Skeletal muscle cell (primary cell): ENCODE measurements at places on chromosomes 1 and 21.

- DNase-seq, result no peak
Observed at GRCh38 chr1:202161151-202162046, 997 bp upstream of the PTPN7 start.

DNA sequence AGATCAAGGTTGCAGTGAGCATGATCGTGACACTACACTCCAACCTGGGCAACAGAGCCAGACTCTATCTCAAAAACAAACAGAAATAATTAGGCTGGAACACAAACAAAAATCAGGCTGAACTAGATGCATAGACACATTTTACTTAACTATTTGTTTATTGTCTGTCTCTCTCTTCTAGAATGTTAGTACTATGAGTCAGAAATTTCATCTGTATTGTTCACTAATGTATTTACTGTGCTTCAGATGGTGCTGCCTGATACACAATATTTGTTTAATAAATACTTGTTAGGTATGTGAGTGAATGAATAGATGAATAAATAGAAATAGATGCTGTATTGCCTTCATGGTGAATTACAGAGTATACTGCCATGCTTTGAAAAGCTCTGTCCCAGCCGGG lies 6.0 kb upstream of the LIN28A start:
- no peak for DNase-seq

GRCh38 chr21:39182484-39183271 lies 573 bp downstream of the PSMG1 start:
- no peak for DNase-seq

DNA sequence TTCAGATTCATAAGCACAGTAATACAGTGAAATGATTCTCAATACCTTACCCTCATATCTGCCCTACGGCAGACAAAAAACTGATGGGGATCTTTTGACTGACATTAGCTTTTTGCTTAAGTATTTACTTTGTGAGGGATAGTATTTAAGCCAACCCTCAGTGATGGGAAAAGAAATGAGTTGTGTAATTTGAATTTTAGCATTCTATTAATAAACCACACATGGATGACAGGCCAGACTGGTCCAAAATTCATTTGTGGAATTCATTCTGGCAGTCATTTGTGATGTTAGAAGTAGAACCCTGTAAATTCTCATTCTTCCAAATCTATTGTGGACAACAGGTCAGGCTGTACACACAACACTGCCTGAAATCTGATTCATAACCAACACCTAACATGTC lies 14.9 kb downstream of the TRIM33 start:
- no peak for DNase-seq

- no peak for DNase-seq
Observed at GRCh38 chr21:42781150-42781970, 98.0 kb downstream of the WDR4 start.

GRCh38 chr1:89928506-89928905 lies 66.4 kb upstream of the ZNF326 start:
- no peak for DNase-seq

DNA sequence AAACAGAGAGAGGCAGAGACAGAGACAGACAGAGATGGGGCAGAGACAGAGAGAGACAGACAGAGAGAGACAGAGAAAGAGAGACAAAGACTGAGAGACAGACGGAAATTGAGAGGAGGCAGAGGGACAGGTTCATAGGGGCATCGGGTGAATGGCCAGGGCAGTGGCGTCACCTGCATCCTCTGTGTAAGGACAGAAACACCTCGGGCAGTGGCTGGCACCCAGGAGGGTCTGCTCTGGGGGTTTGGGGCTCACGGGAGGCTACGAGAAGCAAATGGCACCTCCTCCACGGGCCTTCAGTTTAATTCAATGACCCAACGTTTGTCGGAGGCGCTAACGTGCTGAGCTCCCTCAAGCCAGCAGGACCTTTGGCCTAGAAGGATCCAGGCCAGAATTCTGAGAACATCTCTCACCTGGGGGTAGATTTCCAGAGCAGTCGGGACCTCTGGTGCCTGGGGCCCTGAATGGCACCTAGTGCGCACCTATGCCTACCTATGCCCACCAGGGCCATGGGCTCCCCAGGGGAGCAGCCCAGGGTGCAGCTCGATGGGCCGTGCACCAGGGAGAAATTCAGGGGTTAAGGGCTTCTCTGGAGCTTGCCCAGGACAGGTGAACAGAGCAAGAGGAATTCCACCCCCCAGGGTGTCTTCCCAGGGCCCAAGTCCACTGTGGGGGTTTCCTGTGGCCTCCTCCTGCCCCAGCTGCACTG lies 20.6 kb upstream of the PTTG1IP start:
- no peak for DNase-seq

DNA sequence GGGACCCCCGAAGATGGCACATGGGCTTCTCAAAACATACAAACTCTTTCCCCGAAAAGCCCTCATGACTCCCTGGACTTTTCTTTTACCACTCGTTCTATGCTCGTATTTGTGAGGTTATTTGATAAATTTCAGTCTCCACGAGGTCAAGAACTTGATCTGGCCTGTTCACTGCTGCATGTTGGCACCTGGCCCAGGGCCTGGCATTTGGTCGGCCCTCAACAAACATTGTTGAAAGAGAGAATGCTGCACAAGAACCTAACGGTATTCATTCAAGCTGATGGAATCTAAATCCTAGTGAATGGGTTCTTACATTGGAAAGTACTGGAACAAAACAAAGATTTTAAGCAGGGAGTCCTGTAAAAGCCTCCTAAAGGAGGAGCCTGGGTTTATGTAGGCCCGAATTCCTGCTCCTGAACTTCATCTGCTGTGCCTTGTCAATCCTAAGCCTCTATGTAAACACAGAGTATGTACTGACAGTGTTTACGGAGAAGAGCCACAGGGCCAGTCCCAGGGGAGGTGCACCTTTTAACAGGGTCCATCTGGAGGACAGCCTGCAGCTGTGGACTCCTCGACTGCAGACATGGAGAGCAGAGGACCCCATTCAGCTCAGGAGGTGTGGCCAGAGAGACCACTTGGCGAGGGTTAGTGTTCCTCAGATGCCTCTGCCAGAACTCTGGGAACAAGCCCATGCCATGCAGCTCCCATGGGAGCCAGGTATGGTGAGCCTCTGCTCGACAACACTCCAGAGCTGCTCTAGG lies 46.9 kb downstream of the L1TD1 start:
- DNase-seq, result no peak

- no peak for DNase-seq
Observed at GRCh38 chr1:173266841-173267240, 59.7 kb upstream of the TNFSF4 start.

DNA sequence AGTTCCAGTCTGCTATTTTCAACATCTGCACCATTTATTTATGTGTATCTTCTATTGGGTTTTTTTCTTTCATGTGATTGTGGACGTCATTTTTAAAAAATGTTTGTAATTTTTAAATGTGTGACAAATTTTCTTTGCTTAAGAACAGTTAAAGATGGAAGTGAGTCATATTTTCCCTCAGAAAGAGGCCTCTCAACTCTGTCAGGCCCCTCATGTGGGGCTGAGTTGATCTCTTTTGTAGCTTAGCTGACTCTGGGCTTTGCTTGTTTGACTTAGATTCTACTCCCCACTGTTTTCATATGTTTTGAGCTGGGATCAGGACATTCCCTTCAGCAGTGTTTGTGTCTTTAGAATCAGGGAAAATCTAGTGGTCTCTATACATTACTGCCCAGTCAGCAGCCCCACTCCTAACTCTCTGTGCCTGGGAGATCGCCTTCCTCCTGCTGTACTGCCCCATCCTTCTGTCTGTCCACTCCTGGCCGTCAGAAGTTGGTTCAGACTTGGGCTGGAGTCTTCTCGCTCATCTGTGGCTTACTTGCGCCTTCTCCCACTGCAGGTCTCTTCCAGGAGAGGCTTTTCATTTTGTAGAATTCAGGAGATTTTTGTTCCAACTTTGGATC lies 137.4 kb downstream of the DYRK1A start:
- peak; percentile 8 for DNase-seq
